Posterior cingulate gyrus (tissue), 11 donors: ENCODE measurements at places on chromosomes 4 and X.

GRCh38 chr4:134215620-134216344 is 14.2 kb upstream of the PABPC4L start:
- no peak for DNase-seq

- no peak for DNase-seq
Measured at GRCh38 chrX:30212172-30212571, 3.2 kb upstream of the MAGEB2 start.

DNA sequence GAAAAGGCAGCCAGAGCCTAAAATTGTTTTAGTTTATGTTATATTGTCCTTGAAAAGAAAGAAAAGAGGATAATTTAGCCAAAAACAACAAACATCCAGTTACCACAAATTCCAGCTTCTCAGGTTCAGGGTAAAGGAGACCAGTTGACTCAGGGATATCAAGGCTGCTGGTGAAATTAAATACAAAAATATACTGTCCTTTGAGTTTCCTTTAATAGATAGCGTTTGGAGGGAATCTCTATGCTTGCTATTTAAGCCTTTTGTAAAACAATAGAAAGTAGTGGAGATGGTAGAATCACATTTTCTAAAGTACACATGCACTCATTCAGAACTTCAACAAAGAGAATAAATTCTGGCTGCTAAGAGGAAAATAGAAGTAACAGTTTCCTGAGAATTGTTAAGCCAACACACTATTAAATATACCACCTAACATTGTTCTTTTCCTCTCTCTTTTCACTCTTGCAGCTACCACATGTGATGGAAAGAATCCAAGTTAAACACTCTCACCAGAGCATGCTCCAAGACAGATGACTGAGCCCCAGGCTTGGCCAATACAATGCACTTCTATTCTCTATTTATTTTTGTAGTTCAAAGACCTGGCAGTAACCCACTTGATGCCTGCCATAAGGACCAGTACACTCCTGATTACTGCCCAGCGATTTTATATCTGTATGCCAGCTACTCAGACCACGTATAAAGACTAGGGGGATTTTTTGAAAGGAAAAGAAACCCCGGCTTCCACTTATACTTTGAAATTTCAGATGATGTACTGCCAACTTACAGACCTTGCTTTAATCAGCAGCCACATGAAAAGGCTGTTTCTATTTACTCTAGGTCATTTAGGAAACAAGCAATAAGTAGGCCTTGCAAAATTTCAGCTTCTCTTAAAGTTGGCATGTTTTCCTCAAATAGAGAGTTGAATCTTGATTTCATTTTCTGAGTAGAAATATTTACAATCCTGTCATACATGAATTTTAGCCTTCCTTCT is 756.9 kb downstream of the FAT4 start:
- DNase-seq = no peak

DNA sequence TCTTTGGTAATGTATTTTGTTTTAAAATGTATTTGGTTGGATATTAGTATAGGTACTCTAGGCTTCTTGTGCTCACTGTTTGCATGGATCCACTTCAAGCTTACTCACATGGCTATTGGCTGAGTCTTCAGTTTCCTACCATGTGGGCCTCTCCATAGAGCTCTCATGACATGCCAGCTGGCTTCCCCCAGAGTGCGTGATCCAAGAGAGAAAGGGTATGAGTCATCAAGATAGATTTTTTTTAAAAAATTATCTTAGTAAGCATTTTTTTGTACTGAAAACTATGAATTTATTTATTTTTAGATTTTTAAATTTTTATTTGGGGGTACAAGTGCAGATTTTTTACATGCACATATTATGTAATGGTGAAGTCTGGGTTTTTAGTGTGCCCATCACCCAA is 219.1 kb upstream of the AMOT start:
- DNase-seq = no peak

GRCh38 chr4:42654631-42655268 is 2.2 kb downstream of the ATP8A1 start:
- no peak for DNase-seq

GRCh38 chrX:115581759-115582615 is 21.0 kb downstream of the PLS3 start:
- no peak for DNase-seq

DNA sequence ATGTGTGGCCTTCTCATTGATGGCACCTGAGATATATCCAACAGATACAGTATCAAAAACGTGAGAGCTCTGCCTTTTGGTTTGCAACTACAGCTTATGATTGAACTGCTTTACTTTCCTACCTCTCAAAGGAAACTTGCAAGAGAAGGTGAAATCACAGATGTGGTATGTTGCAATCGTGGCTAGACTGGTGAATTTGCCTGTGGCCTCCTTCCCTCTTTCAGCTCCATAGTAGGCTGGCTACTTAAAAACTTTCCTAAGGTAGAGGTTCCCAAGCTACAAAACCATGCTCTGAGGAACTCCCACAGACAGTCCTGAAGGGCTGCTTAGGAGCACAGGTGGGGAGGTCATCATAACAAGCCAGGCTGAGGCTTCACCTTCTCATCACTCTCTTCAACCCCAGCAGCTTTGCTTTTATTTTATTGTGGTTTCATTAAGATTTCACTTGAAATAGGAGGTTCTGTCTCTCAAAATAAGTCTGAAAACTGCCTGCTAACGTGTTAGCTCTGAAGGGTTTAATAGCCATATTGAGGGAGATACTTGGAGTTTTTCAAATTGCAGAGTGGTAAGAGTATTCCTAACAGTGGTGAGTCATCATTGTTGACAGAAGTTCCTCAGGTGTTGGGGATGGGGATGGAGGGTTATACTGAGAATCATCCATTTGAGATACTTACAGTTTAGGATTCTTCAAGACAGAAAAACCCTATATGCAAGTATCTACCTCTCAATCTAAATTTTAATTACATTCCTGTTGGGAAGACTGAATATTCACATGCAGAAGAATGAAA is 93.5 kb upstream of the UCP1 start:
- no peak for DNase-seq

DNA sequence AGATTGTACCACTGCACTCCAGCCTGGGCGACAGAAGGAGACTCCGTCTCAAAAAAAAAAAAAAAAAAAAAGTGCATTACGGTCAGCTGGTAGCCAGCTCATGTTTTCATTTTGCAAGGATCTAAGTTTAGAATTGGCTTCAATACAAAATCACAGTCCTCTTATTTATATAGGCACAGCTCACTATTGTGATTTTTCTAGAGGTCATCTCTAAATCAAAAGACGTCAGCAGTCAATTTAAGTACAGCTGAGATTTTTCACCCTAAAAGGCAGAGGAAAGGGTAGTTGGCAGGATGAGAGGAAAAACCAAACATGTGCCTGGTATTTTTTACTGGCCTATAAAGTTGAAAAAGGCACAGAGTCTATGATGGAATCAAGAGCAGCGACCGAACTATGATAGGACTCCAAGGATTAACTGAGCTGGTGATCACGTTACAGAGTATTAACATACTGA is 30.8 kb downstream of the ASB5 start:
- DNase-seq = no peak

- DNase-seq = no peak
Measured at GRCh38 chr4:122044501-122044900, 92.6 kb upstream of the TRPC3 start.

- no peak for DNase-seq
Measured at GRCh38 chr4:143581331-143581946, 67.9 kb downstream of the SMARCA5 start.

- no peak for DNase-seq
Measured at GRCh38 chrX:11244636-11245035, 48.6 kb upstream of the AMELX start.
